ENCODE measurements at places on chromosomes 6 and 20. TPM values are rescaled to one million over a fixed set of nuclear protein-coding genes. Genes with fewer than 3 reads are reported as not detected.

The UNC5CL gene
- 0.47 TPM for total RNA-seq

The WDR27 gene
- total RNA-seq = 10.7 TPM

The PGC gene
- total RNA-seq = not detected

The TFAP2A gene
- 9.6 TPM for total RNA-seq

The NKX2-4 gene
- total RNA-seq = not detected

The POPDC3 gene
- 24.4 TPM for total RNA-seq

The CALHM4 gene
- not detected for total RNA-seq

The SRMS gene
- 0.16 TPM for total RNA-seq

The FGD2 gene
- 0.08 TPM for total RNA-seq

The LY6G6D gene
- not detected for total RNA-seq

The COL9A3 gene
- 0.96 TPM for total RNA-seq

The OLIG3 gene
- total RNA-seq = not detected

The VGLL2 gene
- total RNA-seq = not detected

The NR2E1 gene
- total RNA-seq = not detected

The NKAIN4 gene
- 8.3 TPM for total RNA-seq

The ZNF831 gene
- not detected for total RNA-seq

The CDSN gene
- 0.05 TPM for total RNA-seq

The STK35 gene
- total RNA-seq = 12.1 TPM

The ANKRD6 gene
- 2.3 TPM for total RNA-seq

The HLA-DOA gene
- total RNA-seq = not detected

The C6orf58 gene
- not detected for total RNA-seq

The OTOR gene
- not detected for total RNA-seq

The POM121L2 gene
- total RNA-seq = not detected

The CST7 gene
- total RNA-seq = not detected

The PAX1 gene
- not detected for total RNA-seq

Measured in A549 treated with Mapracorat at 1 μM for 4 hours (cell line).